ENCODE measurements at places on chromosomes 7 and 10.

DNA sequence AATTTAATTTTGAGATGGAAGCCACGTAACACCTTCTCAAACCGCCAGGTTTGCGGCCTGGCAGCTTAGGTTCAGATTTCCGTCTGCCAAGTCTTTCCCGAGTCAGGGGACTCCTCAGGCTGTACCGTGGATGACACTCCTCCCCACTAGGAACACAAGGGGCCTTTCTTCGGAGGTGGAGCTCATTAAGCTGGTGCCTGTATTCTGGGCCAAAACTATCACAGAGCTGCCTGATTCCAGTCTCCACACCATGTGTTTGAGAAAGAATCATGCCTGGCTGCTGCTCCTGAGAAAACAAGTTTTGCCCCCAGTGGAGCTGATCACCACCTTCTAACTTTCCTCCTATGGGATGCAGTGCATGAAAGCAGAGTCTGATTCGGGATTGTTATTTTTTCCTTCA, 44.8 kb downstream of the TMEM209 start:
- no peak for DNase-seq

DNA sequence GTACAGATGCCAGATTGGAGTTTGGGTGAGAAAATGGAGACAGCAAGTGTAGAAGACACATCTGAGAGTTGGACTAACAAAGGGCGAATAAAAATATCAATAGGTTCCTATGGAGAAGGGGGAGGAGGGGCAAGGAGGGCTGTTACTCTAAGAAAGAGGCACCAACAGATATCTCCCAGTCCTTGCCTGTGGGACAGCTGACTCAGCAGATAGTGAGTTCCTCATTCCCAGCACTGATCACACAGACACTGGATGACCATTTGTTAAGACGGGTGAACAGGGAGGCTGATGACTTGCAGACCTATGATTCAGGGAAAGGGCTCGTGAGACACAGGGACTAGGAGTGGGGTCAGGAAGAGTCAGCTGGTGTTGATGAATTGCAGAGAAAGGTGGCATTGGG, 5.7 kb upstream of the PRR15 start:
- DNase-seq: no peak

DNA sequence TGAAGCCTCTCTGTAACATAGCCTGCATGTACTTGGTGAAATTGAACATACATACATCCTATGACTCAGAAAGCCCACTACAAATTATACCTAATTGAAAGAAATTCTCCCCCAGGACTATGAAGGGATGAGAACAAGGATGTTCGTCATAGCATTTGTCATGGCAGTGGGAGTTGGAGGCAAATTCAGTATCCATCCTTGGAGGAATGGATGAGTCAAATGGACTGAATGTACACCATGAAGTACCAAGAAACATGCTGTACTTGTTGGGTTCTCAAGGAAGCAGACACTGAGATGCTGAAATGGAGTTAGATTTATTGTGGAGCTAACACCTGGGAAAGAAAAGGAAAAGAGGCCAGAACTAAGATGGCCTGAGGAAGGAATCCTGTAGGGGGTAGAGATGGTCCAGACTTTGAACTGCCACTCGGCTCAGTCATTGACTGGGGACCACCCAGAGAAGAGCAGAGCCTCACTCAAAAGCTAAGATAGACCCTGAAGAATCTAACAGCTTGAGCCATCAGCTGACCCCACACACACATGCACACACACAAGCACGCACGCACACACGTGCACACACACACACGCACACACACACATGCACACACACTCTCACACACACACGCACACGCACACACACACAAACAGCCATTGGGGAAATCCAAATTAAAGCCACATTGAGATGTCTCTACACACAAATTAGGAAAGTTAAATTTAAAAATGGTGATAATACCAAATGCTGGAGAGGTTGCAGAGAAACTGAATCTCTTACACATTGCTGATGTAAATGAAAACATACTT, 22.3 kb downstream of the AOC1 start:
- DNase-seq: no peak

GRCh38 chr7:158237672-158238335, 349.8 kb downstream of the PTPRN2 start:
- DNase-seq: no peak

GRCh38 chr7:155217634-155218033, 80.0 kb upstream of the INSIG1 start:
- DNase-seq: no peak

- no peak for DNase-seq
Observed at GRCh38 chr10:123203393-123204126, 49.4 kb downstream of the BUB3 start.

DNA sequence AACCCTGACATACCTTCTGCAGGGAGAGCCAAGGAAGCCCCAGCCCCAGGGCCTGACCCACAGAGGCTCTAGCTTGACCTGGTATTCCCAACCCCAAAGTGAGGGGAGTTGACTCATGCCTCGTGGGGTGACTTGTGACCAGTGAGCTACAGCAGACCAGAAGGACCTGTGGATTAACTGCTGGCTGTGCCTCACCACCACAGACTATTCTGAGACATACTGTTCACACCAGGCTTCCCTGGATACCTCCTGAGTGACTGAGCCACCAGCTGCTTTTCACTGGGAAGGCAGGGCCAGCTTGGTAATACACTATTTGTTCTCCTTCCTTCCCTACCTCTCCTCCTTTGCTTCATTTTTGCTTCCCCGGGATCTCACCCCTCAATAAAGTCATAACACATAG, 7.3 kb downstream of the PLXNA4 start:
- no peak for DNase-seq

GRCh38 chr7:107327986-107328569, 141.8 kb upstream of the GPR22 start:
- no peak for DNase-seq

DNA sequence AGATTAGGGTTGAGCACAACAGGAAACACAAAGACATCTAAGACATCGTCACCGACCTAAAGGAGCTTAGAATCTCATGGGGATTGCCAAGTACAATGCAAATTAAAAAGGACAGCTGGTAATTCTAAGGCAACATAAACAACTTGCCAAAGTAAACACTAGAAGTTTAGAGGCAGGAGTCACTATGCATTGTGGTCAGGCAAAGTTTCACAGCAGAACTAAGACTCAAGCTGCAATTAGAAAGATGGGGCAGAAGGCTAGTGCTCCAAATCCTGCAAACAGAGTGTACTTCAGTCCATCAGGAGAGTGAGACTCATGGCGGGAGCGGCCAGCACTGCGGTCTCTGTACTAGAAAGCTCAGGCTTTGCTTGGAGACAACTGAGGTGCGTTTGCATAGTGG, 52.7 kb downstream of the HIPK2 start:
- no peak for DNase-seq

- DNase-seq: no peak
Observed at GRCh38 chr7:103127006-103127405, 21.9 kb downstream of the NAPEPLD start.

DNA sequence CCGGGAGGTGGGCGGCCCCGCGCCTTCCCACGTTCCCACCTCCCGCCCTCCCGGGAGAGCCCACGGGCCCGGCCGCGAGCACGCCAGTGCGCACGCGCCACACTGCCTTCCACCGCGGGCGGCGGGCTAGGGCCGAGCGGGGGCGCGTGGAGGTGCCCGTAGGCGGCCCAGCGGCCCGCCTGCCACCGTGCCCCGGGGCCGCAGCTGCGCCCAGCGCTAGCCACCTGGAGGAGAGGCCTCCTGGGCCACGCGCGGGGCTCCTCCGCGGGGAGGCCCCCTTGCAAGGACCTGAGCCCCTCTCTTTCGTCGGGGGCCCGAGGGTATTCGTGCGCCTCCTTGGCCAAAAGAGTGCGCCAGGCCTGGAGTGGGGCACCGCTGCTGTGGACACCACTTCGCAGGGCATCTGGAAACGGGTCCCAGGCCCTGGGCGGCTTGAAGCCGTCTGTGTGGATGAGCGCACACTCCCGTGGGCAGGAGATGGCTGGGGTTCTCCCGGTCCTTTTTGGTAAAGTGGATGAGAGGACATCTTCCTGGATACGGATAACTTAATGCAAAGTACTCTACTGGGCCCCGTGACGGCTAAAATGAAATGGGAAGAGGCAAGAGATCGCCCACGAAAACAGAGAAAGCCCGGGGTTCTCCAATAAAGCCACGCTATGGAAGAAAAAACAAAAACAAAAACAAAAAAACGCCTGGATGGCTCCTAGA, 9.0 kb upstream of the EBF3 start:
- DNase-seq: no peak

DNA sequence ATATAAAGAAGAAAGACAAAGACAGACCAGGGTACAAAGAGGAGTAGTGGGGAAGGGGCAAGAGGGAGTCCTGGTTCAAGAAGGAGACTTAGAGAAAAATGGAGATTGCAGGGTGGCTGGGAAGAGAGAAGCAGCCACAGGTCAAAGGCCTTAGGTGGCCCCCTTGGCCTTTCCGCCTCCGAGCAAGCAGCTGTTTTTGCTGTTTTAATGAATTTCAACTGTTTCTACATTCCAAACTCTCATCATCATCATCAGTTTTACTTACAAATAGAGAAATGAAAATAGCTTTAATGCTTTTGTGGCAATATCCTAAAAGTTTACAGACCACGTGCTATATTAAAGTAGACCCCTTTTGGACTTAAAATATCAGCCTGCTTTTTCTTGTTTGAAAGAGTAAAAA, 399.7 kb downstream of the EXOC4 start:
- DNase-seq: no peak

DNA sequence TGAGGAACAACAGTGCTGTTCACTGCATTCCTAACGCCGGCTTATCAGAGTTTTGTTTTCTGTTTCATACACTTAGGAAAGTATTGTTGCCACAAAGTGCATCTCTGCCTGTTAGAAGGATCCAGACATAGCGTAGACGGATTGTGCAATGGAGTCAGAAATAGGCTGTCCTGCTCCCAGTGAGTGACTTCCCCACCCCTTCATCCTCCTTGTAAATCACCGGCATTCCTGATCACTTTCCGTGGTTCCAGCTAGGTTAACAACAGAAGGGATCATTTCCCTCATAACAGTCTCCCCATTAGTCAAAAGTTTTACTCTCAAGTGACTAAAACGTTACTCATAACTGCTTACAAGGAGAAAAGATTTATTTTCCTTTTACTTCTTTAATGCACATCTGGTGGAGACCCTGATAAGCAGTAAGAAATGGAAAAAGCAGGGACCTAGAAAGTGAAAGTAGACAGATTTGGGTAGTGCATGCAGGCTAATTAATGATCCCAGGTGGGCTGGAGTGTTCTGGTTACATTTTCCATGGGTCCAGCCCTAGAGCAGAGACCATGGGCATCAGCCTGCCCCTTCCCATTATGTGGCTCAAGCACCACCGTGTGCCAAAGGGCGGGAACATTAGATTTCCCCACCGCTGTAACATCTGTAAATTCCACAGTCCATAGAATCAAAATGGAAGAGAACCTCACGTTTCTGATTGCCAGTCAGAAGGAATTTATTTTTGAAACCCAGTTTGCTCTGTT, 395.1 kb upstream of the GALNT17 start:
- DNase-seq: no peak

DNA sequence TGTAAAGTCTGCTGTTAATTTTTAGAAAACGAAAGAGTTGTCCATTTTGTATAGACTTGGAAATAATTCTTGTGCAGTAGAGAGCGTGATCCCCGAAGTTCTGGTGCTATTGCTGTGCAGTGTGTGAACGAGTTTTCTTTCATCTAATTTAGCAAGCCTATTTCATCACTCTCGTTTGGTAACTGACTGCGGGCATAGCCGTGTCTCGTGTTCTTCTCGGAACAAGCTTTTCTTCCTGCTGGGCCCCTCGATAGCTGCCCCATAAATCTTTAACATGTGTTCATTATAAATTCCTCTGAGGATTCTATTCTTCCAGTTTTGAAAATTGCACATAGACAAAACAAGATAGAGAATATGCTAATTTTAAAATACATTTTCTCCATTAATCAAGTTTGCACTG, 622.0 kb upstream of the PFKP start:
- DNase-seq: no peak

DNA sequence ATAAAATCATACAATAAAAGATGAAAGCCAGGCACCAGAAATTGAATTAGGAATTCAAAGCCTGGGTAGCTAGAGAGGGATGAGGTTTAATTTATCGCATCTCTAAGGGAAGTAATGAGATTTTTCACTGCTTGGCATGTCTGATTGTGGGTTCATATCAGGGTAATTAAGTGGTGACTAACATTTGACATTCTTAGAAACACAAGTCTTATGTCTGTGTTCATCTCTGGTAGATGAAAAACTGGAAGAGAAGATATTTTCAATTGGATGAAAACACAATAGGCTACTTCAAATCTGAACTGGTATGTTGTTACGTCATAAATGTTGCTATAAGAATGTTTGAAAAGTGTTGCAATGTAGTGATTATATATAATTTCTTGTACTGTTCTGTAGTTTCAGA, 36.8 kb upstream of the ARMS2 start:
- DNase-seq: no peak

- no peak for DNase-seq
Observed at GRCh38 chr7:18262058-18262457, 233.5 kb upstream of the HDAC9 start.

DNA sequence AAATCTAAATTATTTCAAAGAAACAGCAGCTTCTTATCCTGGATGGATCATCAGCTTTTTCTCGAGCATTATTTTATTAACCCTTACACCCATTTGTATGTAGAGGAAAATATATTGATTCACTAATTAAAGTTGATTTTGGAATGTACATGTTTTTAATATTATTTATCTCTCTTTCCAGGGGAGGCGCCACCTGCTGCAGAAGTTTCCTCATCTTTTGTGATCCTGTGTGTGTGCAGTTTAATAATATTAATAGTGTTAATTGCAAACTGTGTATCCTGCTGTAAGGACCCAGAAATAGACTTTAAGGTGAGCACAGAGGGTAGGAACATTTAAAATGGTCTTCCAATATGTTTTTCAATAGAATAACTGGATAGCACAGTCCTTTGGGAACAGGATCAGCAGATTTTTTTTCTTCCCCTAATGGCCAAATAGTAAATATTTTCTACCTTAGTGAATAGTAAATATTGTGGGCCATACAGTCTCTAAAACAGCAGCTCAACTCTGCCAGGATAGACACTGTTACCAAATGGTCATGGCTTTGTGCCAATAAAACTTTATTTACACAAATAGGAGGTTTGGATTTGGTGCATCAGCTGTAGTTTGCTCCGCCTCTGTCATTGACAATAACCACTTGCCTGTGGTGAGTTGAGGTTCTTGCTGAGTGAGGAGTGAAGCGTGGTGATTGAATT, 30.6 kb downstream of the LMTK2 start:
- no peak for DNase-seq

- DNase-seq: no peak
Observed at GRCh38 chr10:101219139-101219945, 9.9 kb downstream of the LBX1 start.
